ENCODE measurements at places on chromosomes 6 and 20. TPM values are rescaled to one million over a fixed set of nuclear protein-coding genes. Genes with fewer than 3 reads are reported as not detected.

SOX4 gene
- polyA plus RNA-seq, result 33.5 TPM

CLPSL1 gene
- not detected for polyA plus RNA-seq

CST11 gene
- not detected for polyA plus RNA-seq

GRCh38 chr6:105459049-105459448, 56.2 kb upstream of the PREP start:
- no peak for DNase-seq

GRCh38 chr6:2656460-2657079, 94.2 kb downstream of the MYLK4 start:
- no peak for DNase-seq

- no peak for DNase-seq
These were observed 25.2 kb downstream of the ADGRF1 start for GRCh38 chr6:47016909-47017308.

FKBP1C gene
- 4.6 TPM for polyA plus RNA-seq

GRCh38 chr6:169326067-169326799, 72.6 kb upstream of the THBS2 start:
- DNase-seq, result no peak

DNA sequence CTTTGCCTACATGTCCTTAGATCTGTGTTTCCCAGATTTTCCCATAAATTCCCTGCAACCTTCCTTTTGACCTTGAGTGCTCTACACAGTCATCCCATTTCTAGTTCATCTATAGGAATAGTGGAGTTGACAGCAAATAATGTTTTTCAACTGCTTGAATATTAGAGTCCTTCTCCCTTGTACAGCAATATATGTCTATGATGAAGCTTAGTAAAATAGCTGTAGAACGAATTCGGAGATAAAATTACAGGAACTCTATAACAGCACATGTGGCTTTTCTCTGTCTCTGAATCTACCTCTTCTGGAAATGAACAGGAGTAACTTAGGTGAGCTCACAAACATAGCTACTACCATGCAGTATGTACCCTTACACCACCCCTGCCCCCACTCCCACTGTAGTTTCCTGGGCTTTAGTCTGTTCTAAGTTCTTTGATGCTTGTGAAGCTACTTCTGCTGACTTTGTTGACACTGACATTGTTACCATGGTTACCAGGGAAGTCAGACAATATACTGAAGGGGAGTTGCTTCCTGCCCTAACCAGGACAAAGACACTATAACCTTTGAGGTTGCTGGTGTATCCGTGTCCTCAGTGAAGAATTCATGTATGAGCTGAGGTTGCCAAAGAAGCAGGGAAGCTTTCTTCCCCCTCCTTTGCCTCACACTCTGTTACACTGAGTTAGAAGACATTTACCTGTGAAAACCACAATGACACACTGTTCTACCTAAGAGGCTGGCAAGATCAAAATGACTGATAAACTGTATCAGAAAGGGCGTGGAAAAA, 35.8 kb upstream of the SHLD1 start:
- no peak for DNase-seq

ID4 gene
- 0.32 TPM for polyA plus RNA-seq
